Activated CD4-positive, alpha-beta T cell treated with anti-CD3 and anti-CD28 coated beads, Interleukin-2, amount 10 ng/mL, durations not matched to agents 7 days and 5 days (primary cell): ENCODE measurements at places on chromosomes 3 and 15. TPM values are rescaled to one million over a fixed set of nuclear protein-coding genes. Genes with fewer than 3 reads are reported as not detected.
A peak's percentile ranks its signal among the peaks of the same experiment; 100 is the strongest.

- no peak for DNase-seq
These were observed 1038.2 kb downstream of the MCTP2 start for GRCh38 chr15:95269242-95270183.

Gene PKM
- 1,098 TPM for total RNA-seq

Gene ROBO1
- 0.62 TPM for total RNA-seq

GRCh38 chr15:31062911-31063310, 38.6 kb downstream of the TRPM1 start:
- no peak for DNase-seq

- no peak for DNase-seq
These were observed 113.9 kb downstream of the OXNAD1 start for GRCh38 chr3:16378920-16379319.

- no peak for DNase-seq
These were observed 61.8 kb upstream of the CHRNB4 start for GRCh38 chr15:78702609-78703333.

DNA sequence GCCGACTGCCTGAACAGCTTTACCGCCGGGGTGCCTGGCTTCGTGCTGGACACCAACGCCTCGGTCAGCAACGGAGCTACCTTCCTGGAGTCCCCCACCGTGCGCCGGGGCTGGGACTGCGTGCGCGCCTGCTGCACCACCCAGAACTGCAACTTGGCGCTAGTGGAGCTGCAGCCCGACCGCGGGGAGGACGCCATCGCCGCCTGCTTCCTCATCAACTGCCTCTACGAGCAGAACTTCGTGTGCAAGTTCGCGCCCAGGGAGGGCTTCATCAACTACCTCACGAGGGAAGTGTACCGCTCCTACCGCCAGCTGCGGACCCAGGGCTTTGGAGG, 815 bp downstream of the SPINT1 start:
- peak; percentile 42 for DNase-seq

DNA sequence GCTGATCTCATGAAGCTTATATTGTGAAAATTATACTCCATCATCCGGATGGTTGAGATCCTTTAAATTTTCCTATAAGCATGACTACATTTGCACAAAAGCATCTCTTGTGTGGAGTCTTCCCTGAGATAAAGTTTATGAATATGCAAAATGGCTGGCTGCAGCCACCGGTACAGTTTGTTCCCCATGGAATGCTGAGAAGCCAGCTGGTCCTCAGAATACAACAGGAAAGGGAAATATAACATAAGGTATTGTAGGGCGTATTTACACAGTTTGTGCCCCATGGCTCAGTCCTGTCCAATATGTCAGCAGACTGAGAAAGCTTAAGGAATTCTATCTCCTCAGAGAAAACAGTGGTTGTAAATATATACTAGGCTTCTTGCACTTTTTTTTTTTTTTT, 468.6 kb downstream of the CNTN6 start:
- no peak for DNase-seq

DNA sequence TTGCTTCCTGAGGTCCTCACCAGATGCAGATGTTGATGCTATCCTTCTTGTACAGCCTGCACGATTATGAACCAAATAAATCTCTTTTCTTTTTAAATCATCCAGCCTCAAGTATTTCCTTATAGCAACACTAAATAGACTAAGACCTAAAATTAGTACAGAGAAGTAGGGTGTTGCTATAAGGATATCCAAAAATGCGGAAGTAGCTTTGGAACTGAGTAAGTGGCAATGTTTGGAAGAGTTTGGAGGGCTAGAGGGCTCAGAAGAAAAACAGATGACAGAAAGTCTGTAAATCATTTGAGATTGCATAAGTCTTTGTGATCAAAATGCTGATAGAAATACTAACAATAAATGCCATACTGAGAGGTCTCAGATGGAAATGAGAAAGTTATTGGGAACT, 894.9 kb downstream of the DIPK2A start:
- no peak for DNase-seq

Gene CSPG4
- not detected for total RNA-seq

Gene CFAP100
- total RNA-seq: not detected

GRCh38 chr15:74222240-74223119, 13.6 kb upstream of the CCDC33 start:
- DNase-seq: no peak

DNA sequence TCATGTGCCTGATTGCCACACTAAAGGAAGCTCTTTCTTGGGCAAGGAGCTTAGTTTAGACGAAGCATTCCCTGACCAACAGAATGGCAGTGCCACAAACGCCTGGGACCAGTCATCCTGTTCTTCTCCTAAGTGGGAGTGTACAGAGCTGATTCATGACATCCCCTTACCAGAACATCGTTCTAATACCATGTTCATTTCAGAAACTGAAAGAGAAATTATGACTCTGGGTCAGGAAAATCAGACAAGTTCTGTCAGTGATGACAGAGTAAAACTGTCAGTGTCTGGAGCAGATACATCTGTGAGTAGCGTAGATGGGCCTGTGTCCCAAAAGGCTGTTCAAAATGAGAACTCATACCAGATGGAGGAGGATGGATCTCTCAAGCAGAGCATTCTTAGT, 18.4 kb downstream of the SENP5 start:
- no peak for DNase-seq

Gene ITIH4
- 28.6 TPM for total RNA-seq

GRCh38 chr3:11199902-11200845, 45.9 kb downstream of the HRH1 start:
- DNase-seq: no peak

DNA sequence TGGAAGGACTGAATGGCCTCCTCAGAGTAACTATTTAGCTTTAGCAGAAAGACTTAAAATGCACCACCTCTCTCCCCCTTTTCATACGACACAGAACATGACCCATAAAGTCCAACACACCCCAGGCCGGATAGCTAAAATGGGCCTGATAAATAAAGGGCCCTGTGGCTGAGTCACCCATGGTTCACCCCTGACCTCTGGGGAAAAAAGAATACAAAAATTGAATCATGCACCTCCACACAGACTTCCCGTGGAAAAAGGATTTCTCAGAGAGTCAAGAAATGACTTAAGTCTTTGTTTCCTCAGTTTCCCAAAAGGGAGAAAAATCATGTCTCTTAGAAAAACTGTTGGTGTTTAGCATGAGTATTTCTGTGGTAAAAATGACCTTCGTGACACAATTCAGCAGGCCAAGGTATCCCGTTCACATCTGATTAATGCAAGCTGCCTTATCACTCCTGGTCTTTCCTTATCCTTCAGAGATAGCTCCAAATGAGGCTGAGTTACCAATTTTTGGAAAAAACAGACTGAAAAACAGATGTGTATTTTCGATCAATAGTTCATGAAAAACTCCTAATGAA, 34.0 kb upstream of the ARHGEF3 start:
- DNase-seq: no peak

Gene TAMM41
- total RNA-seq: 25.8 TPM

- DNase-seq: no peak
These were observed 12.8 kb downstream of the ASB14 start for GRCh38 chr3:57279685-57280084.

GRCh38 chr3:196677353-196677752, 34.7 kb downstream of the CEP19 start:
- no peak for DNase-seq

- DNase-seq: peak; percentile 68
These were observed at the start of gene CCR4 for GRCh38 chr3:32951410-32951811. TSS of gene CCR4 (plus strand) at chr3:32951644. CDS start at chr3:32953423, 1,779 bp downstream.

- no peak for DNase-seq
These were observed 43.5 kb upstream of the ETV5 start for GRCh38 chr3:186152361-186152798.

GRCh38 chr3:48576647-48577046, 13.1 kb upstream of the UCN2 start:
- DNase-seq: no peak

Gene GOLGA8T
- not detected for total RNA-seq

GRCh38 chr3:168517249-168518071, 421.7 kb upstream of the GOLIM4 start:
- no peak for DNase-seq
